ENCODE measurements at places on chromosomes 7 and 10. TPM values are rescaled to one million over a fixed set of nuclear protein-coding genes. Genes with fewer than 3 reads are reported as not detected.

ATRNL1 gene
- total RNA-seq: 592 TPM

CLRN3 gene
- not detected for total RNA-seq

SPDYE2 gene
- total RNA-seq: 0.23 TPM

DNAJC12 gene
- total RNA-seq: 25.6 TPM

FGL2 gene
- total RNA-seq: 2.3 TPM
